Small intestine (tissue), 16 donors: ENCODE measurements at places on chromosomes 1 and 21. TPM values are rescaled to one million over a fixed set of nuclear protein-coding genes. Genes with fewer than 3 reads are reported as not detected.
A peak's percentile ranks its signal among the peaks of the same experiment; 100 is the strongest.

DNA sequence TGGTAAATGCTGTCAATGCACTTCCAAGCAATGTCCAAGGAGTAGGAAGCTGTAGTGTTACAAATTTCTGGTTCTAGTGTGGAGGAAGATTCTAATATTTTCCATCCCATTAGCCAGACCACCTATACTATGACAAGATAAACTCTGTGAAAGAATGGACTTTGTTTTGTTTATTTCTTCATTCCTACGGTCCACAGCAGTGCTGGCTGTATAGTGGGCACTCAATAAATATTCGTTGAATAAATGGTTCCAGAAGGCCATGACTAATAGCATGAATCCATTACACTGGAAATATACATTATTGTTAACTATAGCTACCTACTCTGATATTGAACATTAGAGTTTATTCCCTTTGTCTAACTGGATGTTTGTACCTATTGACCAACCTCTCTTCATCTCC is 8.3 kb upstream of the MYSM1 start:
- no peak for DNase-seq

- DNase-seq: peak; percentile 70
Measured at GRCh38 chr1:157490467-157491165, 61.7 kb downstream of the FCRL5 start.

DNA sequence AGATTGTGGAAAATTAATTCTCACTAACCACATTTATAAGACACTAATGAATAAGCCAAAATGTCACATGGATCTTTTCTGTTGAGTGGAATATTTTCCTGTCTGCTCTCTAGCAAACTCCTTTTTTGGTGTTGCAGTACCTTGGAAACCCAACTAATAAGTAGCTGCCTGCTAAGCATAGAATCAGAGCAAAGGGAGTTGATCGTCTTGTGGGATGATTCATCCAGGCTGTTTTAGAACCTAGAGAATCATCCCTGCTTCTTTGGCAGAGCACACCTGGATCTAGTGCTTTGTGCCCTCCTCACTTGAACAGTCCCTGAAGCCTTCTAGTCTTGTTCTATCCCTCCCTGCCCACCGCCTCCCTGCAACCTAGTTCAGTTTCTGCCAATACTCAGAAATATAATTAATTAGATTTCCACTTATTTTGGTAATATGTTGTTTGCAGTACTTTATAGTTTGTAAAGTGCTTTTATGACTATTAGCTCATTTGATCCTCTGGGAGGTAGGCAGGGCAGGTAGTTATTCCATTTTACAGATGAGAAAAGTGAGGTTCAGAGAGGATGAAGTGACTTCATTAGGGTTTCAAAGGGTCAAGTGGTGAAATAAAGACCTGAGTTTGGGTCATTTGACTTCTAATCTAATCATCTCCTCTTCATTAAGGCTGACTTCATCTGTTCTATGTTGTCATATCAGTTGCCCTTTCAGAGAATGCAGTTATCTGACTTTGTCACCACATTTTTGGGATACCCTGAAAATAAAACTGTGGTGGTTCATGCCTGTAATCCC is 2.5 kb downstream of the AGO4 start:
- no peak for DNase-seq

GRCh38 chr1:16175610-16176553 is 20.0 kb upstream of the EPHA2 start:
- DNase-seq: peak; percentile 76

GRCh38 chr1:59384443-59384842 is 87.5 kb downstream of the FGGY start:
- no peak for DNase-seq

- DNase-seq: no peak
Measured at GRCh38 chr1:46447499-46448108, 42.0 kb upstream of the DMBX1 start.

- DNase-seq: peak; percentile 5
Measured at GRCh38 chr21:27761623-27762022, 794.7 kb upstream of the ADAMTS5 start.

- no peak for DNase-seq
Measured at GRCh38 chr1:69569576-69570328, 2.0 kb downstream of the LRRC7 start.

GRCh38 chr1:93816970-93817678 is 61.9 kb downstream of the DNTTIP2 start:
- DNase-seq: peak; percentile 20

- DNase-seq: no peak
Measured at GRCh38 chr1:116207126-116207735, 96.0 kb downstream of the MAB21L3 start.

DNA sequence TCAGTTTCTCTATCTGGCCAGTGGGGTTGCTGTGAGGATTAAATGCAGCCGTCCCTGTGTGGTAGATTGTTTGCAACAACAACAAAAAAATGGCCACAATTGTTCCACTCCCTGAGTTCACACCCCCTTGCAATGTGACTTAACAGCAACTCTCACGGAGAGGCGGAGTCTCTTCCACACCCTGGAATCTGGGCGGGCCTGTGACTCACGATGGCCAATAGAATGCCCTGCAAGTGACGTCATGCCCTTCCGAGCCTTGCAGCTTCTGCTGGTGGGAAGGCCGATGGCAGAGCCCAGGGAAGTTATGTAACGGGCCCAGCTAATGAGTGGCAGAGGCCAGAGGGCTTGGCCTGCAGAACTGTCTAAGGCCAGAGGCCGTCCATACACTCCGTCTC is 87.9 kb downstream of the RIPK4 start:
- peak; percentile 99 for DNase-seq

DNA sequence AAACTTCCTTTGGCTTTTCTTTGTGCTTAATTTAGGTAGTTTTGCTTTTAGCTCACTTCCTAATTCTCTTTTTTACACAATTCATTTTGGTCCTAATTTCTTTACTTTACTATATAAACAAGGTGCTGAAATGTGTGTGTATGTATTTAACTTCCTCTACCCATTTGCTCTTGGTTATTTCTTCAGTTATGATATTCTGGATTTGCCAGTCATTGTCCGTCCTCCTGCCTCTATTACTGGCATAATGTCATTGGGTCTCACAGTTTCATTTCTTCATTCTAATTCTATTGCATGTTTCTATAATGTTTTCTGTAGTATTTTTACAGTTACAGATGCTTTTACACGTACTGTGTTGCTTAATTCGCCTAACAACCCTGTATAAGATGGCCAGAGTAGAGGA is 96.2 kb downstream of the ZMYM4 start:
- DNase-seq: no peak

GRCh38 chr1:18452550-18452949 is 28.2 kb upstream of the KLHDC7A start:
- peak; percentile 19 for DNase-seq

GRCh38 chr1:229629261-229629660 is 3.2 kb downstream of the URB2 start:
- no peak for DNase-seq

DNA sequence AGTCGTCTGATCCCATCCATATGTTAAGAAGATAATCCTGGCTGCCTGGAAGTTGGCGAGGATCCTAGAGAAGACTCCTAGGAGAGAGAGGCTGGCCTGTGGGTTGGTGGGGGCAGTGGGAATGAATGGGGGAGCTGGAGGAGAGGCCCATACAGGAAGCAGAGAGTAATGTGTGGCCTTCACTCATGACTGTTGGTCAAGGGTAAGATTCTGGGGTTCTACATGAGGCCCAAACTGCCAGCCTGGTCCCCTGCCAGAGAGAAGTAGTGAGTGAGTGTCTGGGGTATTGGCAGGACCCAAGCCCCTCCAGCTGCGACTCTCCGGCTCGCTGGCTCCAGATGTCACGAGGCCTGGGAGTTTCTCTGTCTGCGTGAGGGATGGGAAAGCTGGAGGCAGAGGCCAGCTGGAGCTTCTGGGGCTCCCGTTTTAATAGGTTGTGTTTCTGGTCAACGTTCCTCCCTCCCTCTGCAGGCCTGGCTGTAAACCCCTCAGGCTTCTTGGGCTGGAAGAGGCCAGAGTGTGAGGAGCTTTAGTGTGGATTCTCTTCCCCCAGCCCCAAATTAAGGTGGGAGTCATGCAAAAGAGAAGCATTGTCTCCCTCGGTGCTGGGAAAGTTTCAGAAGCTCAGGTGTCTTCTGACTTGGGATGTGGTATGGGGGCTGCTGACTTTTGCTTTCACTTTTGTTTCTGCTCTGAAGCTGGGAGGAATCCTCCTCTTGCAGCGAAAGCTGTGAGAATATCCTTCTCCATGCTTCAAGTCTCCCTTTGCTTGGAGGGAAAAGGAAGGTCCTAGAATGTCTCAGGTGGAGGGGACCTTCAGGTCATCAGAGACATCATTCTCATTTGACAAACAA is 2.6 kb downstream of the TMEM51 start:
- DNase-seq: no peak

DNA sequence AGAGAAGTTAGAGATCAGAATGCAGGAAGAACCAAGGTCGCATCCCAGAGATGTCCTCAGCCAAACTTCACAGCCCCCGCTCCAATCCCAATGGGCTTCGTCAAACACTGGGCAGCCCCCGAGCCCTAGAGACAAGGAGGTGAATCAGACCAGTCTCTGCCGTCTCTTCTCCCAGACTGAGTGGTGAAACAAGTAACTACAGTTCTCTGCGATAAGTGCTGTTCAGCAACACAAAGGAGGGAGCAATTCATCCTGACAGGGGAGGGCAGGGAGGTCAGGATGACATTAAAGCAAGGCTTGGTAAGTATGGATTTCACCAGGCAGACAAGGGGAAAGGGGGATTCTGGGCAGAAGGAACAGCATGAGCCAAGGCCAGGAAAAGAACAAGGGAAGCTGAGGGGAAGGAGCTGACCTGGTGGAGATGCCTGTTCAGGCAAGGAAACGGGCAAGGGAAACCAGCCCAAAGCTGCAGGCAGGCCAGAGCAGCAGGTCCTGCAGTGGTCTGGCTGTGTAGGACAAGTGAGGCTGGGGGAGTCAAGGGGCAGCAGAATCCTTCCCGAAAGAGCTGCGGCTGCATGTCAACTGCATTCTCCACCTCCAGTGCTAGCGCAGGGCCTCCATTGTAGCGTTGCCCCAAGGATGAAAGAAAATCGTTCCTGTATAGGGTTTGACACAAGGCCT is 13.6 kb upstream of the ERI3 start:
- no peak for DNase-seq

- DNase-seq: no peak
Measured at GRCh38 chr1:30633294-30633693, 90.1 kb downstream of the MATN1 start.

GRCh38 chr1:230112131-230112701 is 45.2 kb downstream of the GALNT2 start:
- no peak for DNase-seq

GRCh38 chr1:212219679-212220463 is 65.3 kb upstream of the PPP2R5A start:
- DNase-seq: peak; percentile 20

DNA sequence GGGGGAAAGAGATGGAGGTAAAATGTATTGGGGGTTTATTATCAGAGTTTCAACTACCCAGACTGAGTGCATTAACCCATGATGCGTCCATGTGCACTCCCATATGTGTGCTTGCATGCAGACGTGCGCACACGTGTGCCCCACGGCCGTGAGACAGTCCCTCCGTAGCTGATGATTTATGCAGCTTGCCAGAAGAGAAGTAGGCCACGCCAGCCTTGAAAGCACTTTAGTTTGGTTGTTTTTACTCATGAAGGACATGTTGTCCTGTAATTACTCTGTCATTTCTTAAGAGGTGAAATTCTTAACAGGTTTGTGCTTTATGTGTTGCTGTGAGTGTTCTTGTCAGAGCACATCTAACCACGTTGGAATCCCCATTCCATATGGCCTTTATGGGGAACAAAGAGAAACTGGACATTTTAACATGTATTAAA is 467.8 kb downstream of the LMO4 start:
- DNase-seq: no peak

DNA sequence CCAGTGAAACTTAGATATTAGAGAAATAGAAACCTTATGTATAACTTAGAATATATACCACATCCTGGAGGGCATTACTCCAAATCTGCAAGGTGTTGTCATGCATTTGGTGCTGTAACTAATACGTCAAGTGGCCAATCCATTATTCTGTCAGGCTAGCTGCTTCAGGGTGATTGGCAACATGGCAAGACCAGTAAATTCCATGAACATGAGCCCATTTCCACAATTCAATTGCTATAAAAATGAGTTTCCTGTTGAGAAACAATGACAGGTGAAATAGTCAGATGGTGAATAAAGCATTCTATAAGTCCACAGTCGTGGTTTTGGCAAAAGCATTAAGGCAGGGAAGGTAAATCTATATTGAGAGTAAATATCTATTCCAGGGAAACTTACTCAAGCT is 566.0 kb downstream of the ADGRL2 start:
- DNase-seq: no peak

DNA sequence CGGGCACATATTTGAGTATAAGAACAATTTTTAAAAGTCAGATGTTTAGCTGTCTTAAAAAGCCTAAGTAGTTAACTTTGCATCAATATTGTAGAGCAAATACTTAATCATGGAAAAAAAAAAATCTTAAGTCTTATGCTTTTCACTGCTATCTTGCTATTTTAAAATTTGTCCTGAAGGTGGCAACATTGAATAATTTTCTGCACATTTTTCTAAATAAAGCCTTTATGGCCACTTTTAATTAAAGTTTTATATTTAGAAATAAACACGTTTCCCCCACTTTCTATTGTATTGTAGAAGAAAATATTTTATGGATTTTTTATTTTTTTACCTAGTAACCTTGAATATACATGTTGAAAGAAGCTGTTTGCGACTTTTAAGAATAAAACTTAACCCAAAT is 198.8 kb downstream of the AMY1C start:
- no peak for DNase-seq

GRCh38 chr1:58060559-58061170 is 485.9 kb downstream of the OMA1 start:
- no peak for DNase-seq

GRCh38 chr1:89904219-89904980 is 83.6 kb downstream of the LRRC8D start:
- no peak for DNase-seq

DNA sequence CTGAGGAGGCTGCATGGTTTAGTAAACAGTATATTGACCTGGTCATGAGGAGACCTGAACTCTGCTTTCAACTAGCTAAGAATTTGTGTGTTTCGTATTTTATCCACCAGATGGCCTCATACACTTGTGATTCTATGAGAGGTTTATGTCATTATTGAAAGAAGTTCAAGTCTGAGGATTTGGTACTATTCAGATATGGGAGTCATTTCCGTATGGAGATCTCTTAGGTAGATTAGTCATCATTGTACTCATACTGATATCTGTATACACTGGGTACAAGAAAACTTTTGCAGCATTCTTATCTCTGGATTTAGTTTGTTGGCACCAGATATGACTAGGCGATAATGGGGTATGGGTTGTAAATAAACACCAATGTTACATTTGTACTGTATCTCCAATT is 26.6 kb downstream of the ATF6 start:
- DNase-seq: peak; percentile 65

The SPATA6 gene
- polyA plus RNA-seq: 2.7 TPM

The KDM5B gene
- polyA plus RNA-seq: 5.7 TPM

The PADI2 gene
- polyA plus RNA-seq: 95.2 TPM

The MARCKSL1 gene
- 56.7 TPM for polyA plus RNA-seq

The MAPKAPK2 gene
- polyA plus RNA-seq: 57.7 TPM

The LCE1F gene
- polyA plus RNA-seq: not detected

The CHIA gene
- polyA plus RNA-seq: 0.15 TPM

The ZNF593OS gene
- polyA plus RNA-seq: 0.16 TPM

The SH2D2A gene
- 2.2 TPM for polyA plus RNA-seq

The IRF6 gene
- 74.4 TPM for polyA plus RNA-seq
